Renal pelvis (tissue), 12 donors: ENCODE measurements at places on chromosomes 7 and 10. TPM values are rescaled to one million over a fixed set of nuclear protein-coding genes. Genes with fewer than 3 reads are reported as not detected.

The GPR26 gene
- polyA plus RNA-seq = 0.05 TPM

The HABP2 gene
- 0.73 TPM for polyA plus RNA-seq

The AOAH gene
- 2.7 TPM for polyA plus RNA-seq

The MBL2 gene
- not detected for polyA plus RNA-seq

The C7orf57 gene
- polyA plus RNA-seq = 0.43 TPM

The FASTK gene
- polyA plus RNA-seq = 79.1 TPM

The ADAMTS14 gene
- polyA plus RNA-seq = 2.5 TPM

The NXPH1 gene
- not detected for polyA plus RNA-seq

The CLRN3 gene
- 19.6 TPM for polyA plus RNA-seq

The SYCE1 gene
- 0.34 TPM for polyA plus RNA-seq

The PTPN20 gene
- 2.4 TPM for polyA plus RNA-seq

The EFCAB10 gene
- polyA plus RNA-seq = 2.0 TPM

The FAM25G gene
- polyA plus RNA-seq = not detected

The PALD1 gene
- 12.7 TPM for polyA plus RNA-seq

The HYAL4 gene
- 0.10 TPM for polyA plus RNA-seq

The ANKRD2 gene
- polyA plus RNA-seq = 0.49 TPM

The ENTPD1 gene
- polyA plus RNA-seq = 20.5 TPM

GRCh38 chr10:119305860-119306513 lies 98.6 kb downstream of the GRK5 start:
- DNase-seq = no peak

DNA sequence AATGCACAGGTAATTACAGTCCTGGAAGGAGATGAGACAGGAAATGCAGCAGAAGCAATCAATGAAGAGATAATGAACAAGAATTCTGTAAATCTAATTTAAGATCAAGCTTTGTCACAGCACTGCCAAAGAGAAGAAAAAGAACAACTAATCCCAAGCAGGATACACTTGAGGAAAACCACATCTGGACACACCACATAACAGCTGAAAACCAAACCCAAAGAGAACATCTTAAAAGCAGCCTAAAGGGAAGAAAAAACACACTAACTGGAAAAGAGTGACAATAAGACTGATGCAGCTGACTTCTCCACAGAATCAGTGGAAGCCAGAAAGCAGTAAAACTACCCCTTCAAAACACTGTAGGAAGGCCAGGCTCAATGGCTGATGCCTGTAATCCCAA lies 10.2 kb downstream of the CYTH3 start:
- DNase-seq = no peak

DNA sequence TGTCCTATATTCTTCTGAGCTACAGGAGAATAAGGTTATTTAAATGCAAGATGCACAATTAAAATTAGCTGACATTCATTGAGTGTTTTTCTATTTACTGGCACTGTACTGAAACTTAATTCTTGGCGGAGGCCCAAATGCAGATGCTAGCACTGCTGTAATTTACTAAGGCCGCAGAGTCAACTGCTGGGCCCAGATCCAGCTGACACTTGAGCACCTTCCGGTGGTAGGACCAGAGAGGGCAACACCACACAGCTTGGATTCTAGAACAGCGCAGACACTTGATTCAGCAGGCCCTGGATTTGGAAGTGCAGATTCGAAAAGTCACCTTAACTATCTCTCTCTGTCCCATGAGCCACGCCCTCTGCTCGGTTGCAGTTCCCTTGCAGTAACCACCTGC lies 228.6 kb upstream of the TMEM72 start:
- peak; percentile 12 for DNase-seq

- no peak for DNase-seq
These were observed 10.9 kb downstream of the SEC31B start for GRCh38 chr10:100508691-100509150.

- DNase-seq = peak; percentile 73
These were observed 7.5 kb downstream of the DYNC2I1 start for GRCh38 chr7:158863611-158864506.

- DNase-seq = no peak
These were observed 19.4 kb upstream of the TNS3 start for GRCh38 chr7:47601119-47601880.

DNA sequence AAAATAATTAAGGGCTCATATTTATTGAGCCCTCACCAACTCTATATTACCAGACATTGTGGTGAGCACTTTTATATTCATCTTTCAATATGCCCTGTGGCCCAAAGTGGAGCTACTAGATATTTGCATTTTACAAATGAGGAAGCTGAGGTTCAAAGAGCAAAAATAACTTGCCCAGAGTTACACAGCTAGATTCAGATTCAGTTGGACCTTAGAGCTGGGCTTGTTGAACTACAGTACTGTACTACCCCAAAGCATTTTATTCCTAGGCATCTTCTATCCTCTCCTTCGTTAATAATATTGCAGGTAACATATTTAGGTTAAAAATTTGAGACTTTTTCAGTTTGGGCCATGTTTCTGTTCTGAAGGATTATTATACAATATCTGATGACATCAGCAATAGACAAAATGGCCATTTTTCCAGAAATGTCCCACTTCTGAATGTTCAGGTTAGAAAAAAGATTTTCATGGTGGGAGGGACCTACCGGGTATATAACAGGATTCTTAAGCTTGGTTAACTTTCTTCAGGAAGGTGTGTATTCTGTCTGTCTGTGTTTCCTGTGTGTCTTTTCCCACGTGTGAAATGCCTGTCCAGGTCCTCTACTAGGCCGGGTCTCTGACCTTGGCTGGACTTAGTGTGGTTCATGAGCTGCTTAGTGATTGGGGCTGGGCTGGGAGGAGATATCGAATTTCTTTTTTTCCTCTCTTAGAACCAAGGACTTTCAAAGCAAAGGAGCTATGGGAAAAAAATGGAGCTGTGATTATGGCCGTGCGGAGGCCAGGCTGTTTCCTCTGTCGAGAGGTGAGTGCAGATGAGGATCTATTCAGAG lies 13.6 kb downstream of the PRXL2A start:
- no peak for DNase-seq

DNA sequence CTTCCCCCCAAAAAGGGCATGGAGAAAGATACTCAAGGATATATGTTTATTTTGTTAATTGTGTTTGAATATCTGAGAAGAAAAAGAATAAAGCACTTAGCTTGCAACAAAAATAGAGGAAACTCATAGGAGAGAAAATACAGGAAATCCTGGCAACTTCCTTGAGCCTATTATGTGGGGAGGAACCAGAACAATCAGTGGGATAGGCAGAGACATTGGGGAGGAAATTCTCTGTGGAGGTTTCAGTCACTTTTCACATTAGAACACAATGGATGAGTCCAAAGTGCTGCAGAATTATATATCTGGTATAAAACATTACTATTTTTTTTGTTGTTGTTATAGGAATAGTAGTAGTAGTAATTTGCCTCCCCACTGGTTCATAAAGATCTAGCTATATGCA lies 240.1 kb downstream of the THSD7A start:
- no peak for DNase-seq

DNA sequence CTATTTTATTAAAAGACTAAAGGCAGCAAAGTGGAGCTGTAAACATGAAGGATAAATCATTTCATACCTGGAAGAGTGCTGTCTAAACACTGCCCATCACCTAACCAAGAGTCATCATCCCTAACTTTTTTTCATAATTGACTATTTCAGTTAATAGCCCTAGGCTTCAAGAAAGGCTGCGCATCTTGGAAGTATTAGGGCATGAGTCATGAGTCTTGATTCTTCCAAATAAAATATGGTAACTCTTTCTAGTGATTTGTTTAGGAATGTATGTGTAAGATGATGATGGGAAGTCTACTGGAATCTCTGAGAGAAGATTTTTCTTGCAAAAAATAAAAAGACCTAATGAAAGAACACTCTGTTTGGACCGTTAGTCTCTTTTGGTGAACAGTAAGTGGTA lies 207.7 kb upstream of the AHR start:
- no peak for DNase-seq

DNA sequence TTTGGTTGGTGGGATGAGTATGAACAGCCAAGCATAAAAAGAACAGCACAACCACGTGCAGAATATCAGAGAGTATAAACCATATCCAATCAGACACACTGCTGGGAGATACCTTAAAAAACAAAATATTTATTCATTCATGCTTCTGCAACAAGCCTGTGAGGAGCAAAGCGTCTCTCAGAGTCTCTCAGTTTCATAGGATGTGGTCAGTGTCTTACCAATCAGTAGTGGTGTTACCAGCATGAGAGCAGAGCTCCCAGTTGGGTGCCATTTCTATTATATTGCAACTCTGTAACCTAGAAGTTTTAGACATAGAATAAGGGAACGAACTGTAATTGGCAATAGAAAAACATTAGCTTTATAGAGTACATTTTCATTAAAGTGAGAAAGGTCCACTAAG lies 445.9 kb upstream of the LRRN3 start:
- DNase-seq = no peak

GRCh38 chr7:113015034-113015645 lies 71.5 kb downstream of the GPR85 start:
- peak; percentile 15 for DNase-seq

- no peak for DNase-seq
These were observed 28.1 kb downstream of the SLIT1 start for GRCh38 chr10:97157578-97158095.

- DNase-seq = no peak
These were observed 462.3 kb downstream of the PAXIP1 start for GRCh38 chr7:154540596-154540995.

- no peak for DNase-seq
These were observed 208.2 kb downstream of the MGMT start for GRCh38 chr10:129675027-129675769.

- DNase-seq = no peak
These were observed 108.6 kb downstream of the NRF1 start for GRCh38 chr7:129719980-129720732.

DNA sequence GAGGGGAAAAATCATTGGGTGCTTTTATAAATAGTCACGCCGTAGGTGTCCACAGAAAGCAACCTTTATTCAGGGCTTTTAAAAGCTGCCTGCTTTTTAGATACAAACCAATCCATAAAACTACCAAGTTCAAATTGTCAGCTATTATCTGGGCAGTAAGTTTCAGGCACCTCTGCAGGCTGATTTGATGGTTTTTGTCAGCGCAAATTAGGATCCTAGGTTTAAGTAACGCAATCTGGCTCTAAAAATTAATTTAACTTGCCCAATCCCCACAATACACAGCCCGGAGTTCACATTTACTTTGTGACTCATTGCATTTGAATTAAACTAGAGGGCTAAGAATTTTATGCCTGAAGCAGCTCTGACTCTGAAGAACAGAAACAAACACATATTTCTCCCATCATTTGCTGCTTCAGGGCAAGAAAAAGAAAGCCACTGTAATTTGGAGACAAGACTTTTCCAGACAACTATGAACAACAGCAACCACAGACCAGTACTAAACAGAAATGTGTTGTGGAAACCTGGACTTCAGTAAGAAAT lies 43.3 kb downstream of the NRP1 start:
- DNase-seq = no peak

- DNase-seq = no peak
These were observed 19.0 kb downstream of the GARS1 start for GRCh38 chr7:30613366-30614325.

DNA sequence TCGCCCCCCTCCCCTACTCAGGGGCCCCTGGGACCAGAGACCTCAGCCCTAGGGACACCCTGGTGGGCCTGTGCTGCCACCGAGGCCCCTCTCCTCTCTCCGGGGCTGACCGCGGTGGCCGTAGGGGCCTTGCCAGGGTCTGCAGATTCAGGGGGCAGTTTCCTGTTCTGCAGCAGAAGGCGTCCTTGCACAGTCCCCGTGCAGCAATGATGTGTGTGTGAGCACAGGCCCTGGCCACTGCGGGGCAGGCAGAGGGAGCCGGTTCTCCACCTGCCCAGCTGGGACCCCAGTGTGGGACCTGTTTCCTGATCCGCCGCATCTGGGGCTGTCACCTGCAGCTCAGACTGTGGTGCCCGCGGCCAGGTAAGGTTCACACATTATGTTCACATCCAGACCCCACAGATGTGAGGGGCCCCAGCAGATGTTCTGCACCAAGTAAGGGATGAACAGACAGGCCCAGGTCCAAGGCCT lies 60.7 kb upstream of the DNAJB6 start:
- DNase-seq = no peak

DNA sequence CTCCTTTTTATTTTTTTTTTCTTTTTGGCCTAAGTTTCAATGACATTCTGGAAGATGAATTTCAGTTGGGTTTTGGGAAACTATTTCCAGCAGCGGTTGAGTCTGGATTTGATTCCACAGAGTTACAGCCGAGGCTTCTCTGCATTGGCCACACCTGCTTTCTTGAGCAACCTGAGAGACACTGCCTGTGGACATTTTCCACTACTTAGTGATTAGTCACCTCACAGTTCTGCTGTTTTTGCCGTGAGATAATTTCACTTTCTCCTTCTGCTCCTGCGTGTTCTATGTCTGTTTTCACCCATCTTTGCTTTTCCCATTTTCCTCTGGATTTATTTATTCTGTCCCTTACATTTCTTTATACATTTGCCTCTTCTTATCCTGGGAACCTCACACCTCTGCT lies 243.0 kb downstream of the BICC1 start:
- no peak for DNase-seq

DNA sequence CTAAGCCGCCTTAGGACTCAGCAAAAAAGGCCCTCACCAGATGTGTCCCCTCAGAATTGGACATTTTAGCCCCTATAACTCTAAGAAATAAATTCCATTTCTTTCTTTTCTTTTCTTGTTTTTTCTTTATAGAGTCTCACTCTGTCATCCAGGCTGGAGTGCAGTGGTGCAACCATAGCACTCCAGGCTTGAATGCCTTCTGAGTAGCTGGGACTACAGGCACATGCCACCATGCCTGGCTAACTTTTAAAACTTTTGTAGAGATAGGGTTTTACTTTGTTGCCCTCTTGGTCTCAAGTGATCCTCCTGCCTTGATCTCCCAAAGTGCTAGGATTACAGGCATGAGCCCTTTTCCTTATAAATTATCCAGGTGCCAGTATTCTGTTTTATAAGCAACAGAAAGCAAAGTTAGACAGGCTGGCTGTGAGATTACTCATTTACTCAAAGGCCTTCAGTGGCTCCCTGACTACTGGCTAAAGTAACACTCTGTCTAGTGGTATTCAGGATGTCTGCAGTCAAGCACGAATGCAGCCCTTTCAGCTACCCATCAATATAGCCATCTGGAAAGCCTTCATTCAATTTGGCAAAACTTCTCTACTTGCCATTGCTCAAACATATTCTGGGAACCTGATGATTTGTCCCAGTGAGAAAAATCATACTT lies 128.6 kb downstream of the ICA1 start:
- peak; percentile 24 for DNase-seq

DNA sequence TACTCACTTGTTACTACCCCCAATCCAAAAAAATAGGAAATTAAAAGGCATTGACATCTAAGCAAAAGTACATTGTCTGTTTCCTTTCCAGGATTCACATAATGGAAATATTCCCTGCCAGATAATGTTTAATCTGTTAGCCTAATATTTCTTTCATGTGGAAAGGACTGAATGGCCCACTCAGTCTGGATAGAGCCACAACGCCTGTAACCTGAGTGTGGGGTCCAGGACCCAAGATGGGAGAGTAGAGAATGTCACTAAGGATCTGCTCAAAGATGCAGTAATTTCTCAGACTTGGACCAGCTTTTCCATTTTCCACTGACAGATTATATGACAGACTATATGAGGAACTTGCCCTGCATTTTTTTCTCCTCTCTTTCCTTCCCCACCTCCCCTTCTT lies 1088.9 kb downstream of the KCNMA1 start:
- no peak for DNase-seq

- no peak for DNase-seq
These were observed 59.3 kb downstream of the DGKI start for GRCh38 chr7:137787301-137787976.
